ENCODE measurements at places on chromosomes 12 and 14.

- H3K4me1 ChIP-seq: no peaks in the 10 kb centered on the region
- H3K27ac ChIP-seq: no peak overlapping the region
- no peak overlapping the region for H3K4me3 ChIP-seq
- H3K27me3 ChIP-seq: no peaks in the 10 kb centered on the region
Observed at GRCh38 chr12:94141004-94141764, 7.2 kb upstream of the PLXNC1 start.

- peaks cover 7% of the 10 kb centered on the region for H3K4me1 ChIP-seq
- H3K27ac ChIP-seq: no peak overlapping the region
- DNase-seq: no peak
- no peaks in the 10 kb centered on the region for H3K36me3 ChIP-seq
- H3K27me3 ChIP-seq: no peaks in the 10 kb centered on the region
Observed at GRCh38 chr12:122884860-122885259, 11.1 kb downstream of the VPS37B start.

DNA sequence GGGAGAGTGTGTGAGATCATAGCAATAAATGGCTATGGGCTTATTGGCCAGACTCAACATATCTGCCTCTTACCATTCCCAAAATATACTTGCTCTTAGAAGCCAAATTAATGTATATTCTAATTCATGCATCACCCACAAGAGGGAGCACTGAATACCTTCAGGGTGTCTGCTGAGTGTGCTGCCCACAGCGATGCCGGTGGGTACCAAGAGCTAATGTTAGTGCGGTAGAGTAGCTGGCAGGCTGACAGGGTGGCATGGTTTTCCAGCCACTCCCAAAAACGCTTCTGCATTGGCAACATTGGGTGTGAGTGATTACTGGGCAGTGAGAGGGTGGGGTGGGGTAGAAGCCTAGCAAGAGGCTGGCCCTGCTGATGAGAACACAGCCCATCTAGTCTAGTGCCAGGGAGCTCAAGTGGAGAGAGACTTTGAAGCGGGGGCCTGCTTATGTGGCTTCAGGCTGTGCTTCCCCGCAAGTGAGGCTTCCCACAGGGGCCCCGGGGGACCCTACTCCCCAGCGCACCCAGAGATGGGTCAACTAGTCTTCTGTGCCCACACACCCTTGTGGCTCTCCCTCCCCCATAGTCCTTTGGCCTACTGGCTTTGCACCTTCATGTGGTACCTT lies 9.2 kb upstream of the PLEKHD1 start:
- no peaks in the 10 kb centered on the region for H3K36me3 ChIP-seq
- H3K27ac ChIP-seq: no peak overlapping the region
- H3K4me3 ChIP-seq: no peak overlapping the region
- H3K4me1 ChIP-seq: no peaks in the 10 kb centered on the region
- H3K27me3 ChIP-seq: no peaks in the 10 kb centered on the region

DNA sequence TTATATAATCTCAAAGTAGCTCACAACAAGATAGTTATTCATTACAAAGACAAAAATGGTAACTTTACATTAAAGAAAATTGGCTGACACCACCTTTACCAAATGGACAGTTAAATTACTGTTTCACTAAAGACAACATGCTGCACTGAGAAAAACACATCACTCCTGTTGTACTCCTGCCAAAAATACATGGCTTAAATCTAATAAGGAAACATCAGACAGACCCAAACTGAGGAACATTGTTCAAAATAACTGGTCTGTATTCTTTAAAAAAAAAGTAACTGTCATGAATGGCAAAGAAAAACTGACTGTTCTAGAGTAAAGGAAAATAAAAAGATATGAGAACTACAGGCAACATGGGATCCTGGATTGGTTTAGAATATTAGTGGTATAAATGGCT lies 151.3 kb upstream of the DCN start:
- DNase-seq: no peak
- no peak overlapping the region for H3K4me3 ChIP-seq
- H3K4me1 ChIP-seq: no peaks in the 10 kb centered on the region
- no peaks in the 10 kb centered on the region for H3K27me3 ChIP-seq

- H3K27ac ChIP-seq: no peak overlapping the region
- H3K4me3 ChIP-seq: no peak overlapping the region
- DNase-seq: no peak
- no peaks in the 10 kb centered on the region for H3K27me3 ChIP-seq
Observed at GRCh38 chr12:9991876-9992275, 7.0 kb downstream of the CLEC1B start.
